ENCODE measurements at places on chromosomes 5 and 9. TPM values are rescaled to one million over a fixed set of nuclear protein-coding genes. Genes with fewer than 3 reads are reported as not detected.

Gene ISOC1
- total RNA-seq: 19.4 TPM

Gene CEP72
- 18.6 TPM for total RNA-seq

Gene SLC46A2
- total RNA-seq: not detected

Gene STING1
- total RNA-seq: 98.6 TPM

Gene MYMK
- total RNA-seq: not detected

Gene VCAN
- 0.14 TPM for total RNA-seq

All from activated T-cell treated with anti-CD3 and anti-CD28 coated beads, Interleukin-2, amount 50 U/mL, for 72 hours (primary cell).